ENCODE measurements at places on chromosomes 4 and X.

DNA sequence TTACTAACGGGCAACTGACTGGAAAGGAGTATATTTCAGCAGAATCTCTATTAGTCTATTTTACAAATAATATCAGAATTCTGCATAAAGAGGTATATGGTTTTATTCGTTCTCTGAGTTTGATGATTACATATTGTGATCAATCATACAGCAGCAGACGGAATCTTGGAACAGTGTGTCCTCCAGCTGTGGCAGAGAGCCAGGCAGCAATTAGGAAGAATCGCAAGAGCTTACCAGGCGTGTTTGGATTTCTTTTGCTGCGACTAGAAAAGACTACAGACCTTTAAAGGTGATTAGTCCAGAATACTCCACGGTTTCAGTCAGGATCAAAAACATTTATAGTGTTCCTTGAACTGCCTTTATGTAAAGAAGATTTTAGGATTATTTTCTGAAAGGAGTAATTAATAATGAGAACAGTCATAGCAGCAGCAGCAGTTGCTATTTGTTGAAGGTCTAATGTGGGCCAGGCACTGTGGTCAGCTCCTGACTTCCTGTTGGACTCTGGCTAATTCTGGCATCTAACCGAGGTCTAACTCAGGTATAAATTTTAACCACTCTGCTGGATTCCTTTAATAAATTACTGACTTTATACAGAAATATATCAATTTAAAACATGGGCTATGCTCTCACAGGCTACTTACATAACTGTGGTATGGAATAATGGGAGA lies 225.3 kb upstream of the CXorf66 start:
- DNase-seq: no peak

- no peak for DNase-seq
Observed at GRCh38 chr4:86344127-86344526, 15.7 kb downstream of the MAPK10 start.

- no peak for DNase-seq
Observed at GRCh38 chr4:139696491-139696890, 30.9 kb downstream of the MGST2 start.

DNA sequence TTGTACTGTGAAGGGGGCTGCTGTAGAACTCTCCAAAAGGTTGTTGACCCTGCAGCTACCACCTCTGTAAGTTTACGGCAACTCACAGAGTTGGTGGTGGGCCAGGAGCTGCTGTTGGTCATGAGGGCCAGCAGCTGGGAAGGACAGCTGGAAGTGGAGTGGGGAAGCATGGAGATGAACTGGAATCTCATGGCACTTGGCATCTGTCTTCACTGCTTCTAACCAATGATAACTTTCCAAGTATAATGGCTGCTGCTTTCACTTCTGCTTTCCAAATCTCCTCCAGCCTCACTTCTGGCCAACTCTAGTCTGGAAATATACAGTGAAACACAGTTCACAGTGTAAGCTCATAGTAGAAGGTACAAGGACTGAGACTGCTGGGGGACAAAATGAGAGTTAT lies 126.5 kb upstream of the INTU start:
- no peak for DNase-seq

- DNase-seq: peak; percentile 76
Observed at GRCh38 chr4:156298230-156298629, 344.6 kb upstream of the CTSO start.

- DNase-seq: no peak
Observed at GRCh38 chr4:7034262-7035081, 8.7 kb upstream of the TADA2B start.

Measured in AG09319 (cell line).